Dermis blood vessel endothelial cell (primary cell): ENCODE measurements at places on chromosomes 5 and 9.

GRCh38 chr5:73265641-73266040 is 92.6 kb downstream of the TMEM174 start:
- no peak for DNase-seq

- no peak for DNase-seq
Observed at GRCh38 chr9:103152473-103152872, 157.3 kb downstream of the CYLC2 start.

DNA sequence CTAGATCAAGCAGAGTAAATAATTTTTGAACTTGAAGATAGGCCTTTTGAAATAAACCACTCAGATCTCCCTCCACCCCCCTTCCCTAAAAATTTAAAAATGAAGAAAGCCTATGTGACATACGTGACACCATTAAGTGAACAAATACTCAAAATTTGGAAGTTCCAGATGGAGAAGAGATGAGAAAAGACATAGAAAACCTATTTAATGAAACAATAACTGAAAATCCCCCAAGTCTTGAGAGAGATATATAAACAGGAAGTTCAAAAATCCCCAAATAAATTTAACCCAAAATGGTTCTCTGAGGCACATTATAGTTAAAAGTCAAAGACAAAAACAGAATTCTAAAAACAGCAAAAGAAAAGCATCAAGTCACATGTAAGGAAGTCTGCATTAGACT is 428.6 kb downstream of the PSAT1 start:
- no peak for DNase-seq

DNA sequence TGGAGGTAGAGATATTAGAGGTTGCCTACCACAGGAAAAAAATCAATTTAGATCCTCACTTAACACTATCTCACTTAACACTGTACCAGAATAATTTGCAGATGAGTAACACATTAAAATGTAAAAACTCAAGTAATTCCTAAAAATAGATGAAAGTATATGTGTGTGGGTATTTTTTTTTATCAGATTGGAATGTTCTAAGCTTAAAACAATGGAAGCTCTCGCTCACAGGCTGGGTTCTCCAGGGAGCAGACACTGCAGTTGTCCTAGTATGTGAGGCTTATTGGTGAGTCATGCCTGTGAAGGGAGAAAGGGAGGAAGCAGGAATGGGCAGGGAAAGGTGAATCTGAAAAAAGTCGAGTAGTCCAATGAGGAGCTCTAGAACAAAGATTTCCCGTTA is 181.3 kb upstream of the ZNF608 start:
- DNase-seq = peak; percentile 72

GRCh38 chr5:72018143-72018803 is 89.0 kb upstream of the MAP1B start:
- DNase-seq = peak; percentile 69

GRCh38 chr5:1502046-1502736 is 21.6 kb downstream of the LPCAT1 start:
- no peak for DNase-seq
